Esophagus muscularis mucosa (tissue), 4 donors: ENCODE measurements at places on chromosomes 4 and X. TPM values are rescaled to one million over a fixed set of nuclear protein-coding genes. Genes with fewer than 3 reads are reported as not detected.

ADH7 gene
- not detected for total RNA-seq

BEND2 gene
- not detected for total RNA-seq

PSAPL1 gene
- total RNA-seq = not detected

SLC7A11 gene
- total RNA-seq = 0.33 TPM

PAGE5 gene
- total RNA-seq = not detected

SEC24B gene
- 46.5 TPM for total RNA-seq

CDKL2 gene
- 2.9 TPM for total RNA-seq

POU4F2 gene
- total RNA-seq = not detected

AFF2 gene
- total RNA-seq = 3.8 TPM

GRCh38 chr4:24642981-24643547 lies 58.7 kb upstream of the DHX15 start:
- peak; percentile 77 for DNase-seq

- DNase-seq = no peak
Observed at GRCh38 chrX:119706616-119707015, 13.6 kb upstream of the SEPTIN6 start.

DNA sequence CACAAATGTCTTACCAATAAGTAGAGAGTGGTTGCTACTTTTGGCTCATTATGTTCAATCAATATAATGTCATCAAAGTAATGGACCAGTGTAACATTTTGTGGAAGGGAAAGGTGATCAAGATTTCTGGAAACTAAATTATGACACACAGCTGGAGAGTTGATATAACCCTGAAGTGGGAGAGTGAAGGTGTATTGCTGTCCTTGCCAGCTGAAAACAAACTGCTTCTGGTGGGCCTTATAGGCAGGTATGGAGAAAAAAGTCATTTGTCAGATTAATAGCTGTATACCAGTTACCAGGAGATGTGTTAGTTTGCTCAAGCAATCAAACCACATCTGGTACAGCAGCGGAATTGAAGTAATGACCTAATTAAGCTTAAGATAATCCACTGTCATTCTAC lies 17.3 kb upstream of the GUCY1B1 start:
- DNase-seq = no peak

DNA sequence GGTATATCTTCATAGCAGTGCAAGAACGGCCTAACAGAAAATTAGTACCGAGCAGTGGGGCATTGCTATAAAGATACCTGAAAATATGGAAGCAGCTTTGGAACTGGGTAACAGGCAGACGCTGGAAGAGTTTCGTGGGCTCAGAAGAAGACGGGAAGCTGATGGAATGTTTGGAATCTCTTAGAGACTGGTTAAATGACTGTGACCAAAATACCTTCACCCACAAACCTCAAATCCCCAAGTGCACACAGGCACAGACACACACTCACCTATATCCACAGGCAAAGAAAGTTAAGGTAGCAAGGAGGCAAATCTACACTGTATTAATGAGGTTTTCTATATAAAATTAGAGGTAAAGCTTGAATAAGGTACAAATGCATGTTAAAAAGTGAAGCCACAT lies 14.6 kb upstream of the SPRY1 start:
- no peak for DNase-seq

GRCh38 chr4:76867880-76868655 lies 29.9 kb downstream of the SOWAHB start:
- no peak for DNase-seq

GRCh38 chr4:9875516-9875915 lies 94.1 kb downstream of the DRD5 start:
- DNase-seq = no peak

GRCh38 chr4:39898015-39898414 lies 79.7 kb downstream of the PDS5A start:
- DNase-seq = no peak

DNA sequence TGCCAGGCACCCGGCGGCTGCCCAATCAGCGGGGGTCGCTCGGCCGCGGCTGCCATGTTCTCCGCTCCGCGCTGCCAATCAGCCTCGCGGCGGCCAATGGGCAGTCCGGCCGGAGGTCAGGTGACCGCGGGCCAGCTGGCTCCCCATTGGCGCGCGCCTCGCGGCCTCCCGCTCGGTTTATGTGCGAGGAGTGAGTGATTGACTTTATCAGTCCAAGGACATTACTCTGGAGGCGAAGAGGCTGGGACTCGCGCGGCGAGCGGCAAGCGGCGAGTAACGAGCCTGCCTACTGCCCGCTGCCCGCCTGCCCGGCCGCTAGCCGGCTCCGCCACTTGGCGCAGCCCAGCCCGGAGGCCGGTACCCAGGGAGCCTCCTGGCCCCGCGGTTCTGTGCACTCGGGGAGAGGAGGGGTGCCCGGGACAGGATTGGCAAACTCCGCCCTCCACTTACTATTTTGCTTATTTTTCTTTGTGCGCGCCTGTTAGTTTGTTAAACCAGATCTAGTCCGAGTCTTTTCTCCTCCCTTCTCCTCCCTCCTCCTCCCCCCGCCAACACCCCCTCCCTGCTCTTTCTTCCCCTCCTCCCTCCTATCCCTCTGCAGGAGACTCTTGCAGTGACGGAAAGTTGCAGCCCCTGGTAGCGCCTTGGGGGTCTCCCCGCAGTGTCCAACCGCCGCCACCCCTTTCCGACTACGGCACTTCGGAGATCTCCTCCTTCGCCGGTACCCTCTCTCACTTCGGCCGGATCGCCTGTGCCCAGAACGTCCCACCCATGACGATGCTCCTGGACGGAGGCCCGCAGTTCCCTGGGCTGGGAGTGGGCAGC lies at the start of gene ZIC3:
Gene ZIC3, plus strand, starts transcription at position 207 of the 825 bp plus-strand sequence. Its CDS starts 565 bp downstream, at position 772.
- no peak for DNase-seq

- no peak for DNase-seq
Observed at GRCh38 chrX:132088864-132089263, 39.0 kb downstream of the FRMD7 start.

- no peak for DNase-seq
Observed at GRCh38 chr4:90074322-90074886, 52.8 kb upstream of the CCSER1 start.

DNA sequence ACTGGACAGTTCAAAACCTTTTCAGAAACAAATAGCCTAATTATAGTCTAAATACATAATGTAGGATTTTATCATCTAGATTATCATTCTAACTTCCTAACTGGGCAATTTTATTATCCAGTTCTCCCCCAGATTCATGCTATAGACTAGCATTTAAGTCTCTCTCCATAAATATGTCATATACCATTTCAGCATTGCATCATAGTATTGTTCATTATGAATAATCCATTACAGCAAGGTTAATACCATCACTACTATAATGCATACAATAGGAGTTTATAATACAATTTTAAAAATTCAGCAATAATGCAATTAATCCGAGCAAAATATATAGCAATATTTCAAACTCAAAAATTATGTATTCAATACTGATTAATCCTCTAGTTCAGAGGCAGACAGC lies 77.4 kb downstream of the PDGFC start:
- DNase-seq = no peak

- no peak for DNase-seq
Observed at GRCh38 chr4:22842360-22843018, 149.8 kb downstream of the GBA3 start.
